ENCODE measurements at places on chromosomes 16 and 17. TPM values are rescaled to one million over a fixed set of nuclear protein-coding genes. Genes with fewer than 3 reads are reported as not detected.

PIPOX gene
- total RNA-seq, result 2.0 TPM

SCNN1G gene
- not detected for total RNA-seq

RSPRY1 gene
- 90.7 TPM for total RNA-seq

MEIOB gene
- total RNA-seq, result not detected

TIGD7 gene
- total RNA-seq, result 4.7 TPM

DNA sequence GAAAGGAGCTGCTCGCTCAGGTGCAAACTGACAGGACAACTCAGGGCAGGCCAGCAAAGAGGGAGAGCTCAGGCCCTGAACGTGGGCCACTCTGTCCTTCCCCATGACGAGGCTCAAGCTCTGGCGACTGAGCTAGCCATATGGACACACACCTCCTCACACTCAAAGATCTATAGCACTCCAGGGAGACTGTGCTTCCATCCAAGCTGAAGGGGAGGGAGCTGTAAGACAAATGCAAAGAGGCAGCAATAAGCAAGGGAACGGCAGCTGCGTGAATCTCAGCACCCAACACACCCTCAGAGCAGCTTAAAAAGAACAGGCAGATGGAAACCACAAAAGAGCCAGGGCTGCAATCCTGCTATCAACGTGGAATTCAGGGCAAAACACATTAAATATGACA, 13.5 kb downstream of the NUDT16L1 start:
- DNase-seq, result no peak

GRCh38 chr16:11640987-11641817, 27.1 kb upstream of the SNN start:
- no peak for DNase-seq

GRCh38 chr16:86517652-86518258, 7.4 kb downstream of the FOXF1 start:
- no peak for DNase-seq

- DNase-seq, result no peak
These were observed 15.9 kb downstream of the GRB7 start for GRCh38 chr17:39753514-39754160.
